ENCODE measurements at places on chromosomes 3 and 15.

GRCh38 chr3:33001889-33002288 lies 50.4 kb downstream of the CCR4 start:
- peak; percentile 19 for DNase-seq

DNA sequence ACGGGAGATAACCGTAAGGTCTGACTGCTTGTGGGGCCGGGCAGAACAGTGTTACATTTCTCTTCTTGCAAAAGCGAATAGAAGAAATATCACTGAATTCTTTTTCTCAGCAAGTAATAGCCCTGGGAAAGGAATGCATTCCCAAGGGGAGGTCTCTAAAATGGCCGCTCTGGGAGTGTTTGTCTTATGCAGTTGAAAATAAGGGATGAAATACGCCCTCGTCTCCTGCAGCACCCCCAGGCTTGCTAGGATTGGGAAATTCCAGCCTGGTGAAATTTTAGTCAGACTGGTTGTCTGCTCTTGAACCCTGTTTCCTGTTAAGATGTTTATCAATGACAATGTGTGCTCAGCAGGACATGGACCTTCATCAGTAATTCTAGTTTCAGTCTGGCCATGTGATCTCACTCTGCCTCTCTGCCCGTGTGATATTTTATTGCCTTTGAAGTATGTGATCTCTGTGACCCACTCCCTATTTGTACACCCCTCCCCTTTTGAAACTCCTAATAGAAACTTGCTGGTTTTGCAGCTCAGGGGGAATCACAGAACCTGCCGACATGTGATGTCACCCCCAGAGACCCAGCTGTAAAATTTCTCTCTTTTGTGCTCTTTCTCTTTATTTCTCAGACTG lies 715.6 kb downstream of the ROBO1 start:
- DNase-seq, result no peak

GRCh38 chr15:71219645-71220044 lies 104.4 kb downstream of the THSD4 start:
- DNase-seq, result peak; percentile 61

GRCh38 chr3:106345353-106346027 lies 476.7 kb upstream of the CBLB start:
- peak; percentile 99 for DNase-seq

GRCh38 chr3:178562143-178562946 lies 26.1 kb downstream of the KCNMB2 start:
- DNase-seq, result peak; percentile 55

- DNase-seq, result no peak
These were observed 251.0 kb upstream of the MCTP2 start for GRCh38 chr15:93980261-93980911.

DNA sequence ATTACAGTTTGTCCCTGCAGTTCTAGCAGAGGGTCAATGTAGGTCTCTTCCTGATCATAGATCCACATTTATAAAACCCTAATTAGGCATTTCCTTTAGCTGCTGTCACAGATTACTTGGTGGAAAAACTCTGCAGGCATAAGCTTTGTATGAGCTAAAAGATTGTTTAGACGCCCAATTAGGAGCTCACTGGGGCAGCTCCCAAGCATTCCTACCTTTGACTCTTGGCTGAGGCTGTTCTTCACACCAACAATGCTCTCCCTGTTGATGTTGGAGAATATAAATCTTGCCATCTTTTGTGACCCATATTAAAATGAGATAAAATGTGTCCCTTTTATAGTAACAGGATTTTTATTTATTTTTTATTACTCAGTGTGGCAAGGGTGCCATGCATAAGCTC lies 148.3 kb upstream of the TRIM42 start:
- DNase-seq, result no peak

- peak; percentile 23 for DNase-seq
These were observed 2.2 kb downstream of the NXPE3 start for GRCh38 chr3:101781166-101781565.

DNA sequence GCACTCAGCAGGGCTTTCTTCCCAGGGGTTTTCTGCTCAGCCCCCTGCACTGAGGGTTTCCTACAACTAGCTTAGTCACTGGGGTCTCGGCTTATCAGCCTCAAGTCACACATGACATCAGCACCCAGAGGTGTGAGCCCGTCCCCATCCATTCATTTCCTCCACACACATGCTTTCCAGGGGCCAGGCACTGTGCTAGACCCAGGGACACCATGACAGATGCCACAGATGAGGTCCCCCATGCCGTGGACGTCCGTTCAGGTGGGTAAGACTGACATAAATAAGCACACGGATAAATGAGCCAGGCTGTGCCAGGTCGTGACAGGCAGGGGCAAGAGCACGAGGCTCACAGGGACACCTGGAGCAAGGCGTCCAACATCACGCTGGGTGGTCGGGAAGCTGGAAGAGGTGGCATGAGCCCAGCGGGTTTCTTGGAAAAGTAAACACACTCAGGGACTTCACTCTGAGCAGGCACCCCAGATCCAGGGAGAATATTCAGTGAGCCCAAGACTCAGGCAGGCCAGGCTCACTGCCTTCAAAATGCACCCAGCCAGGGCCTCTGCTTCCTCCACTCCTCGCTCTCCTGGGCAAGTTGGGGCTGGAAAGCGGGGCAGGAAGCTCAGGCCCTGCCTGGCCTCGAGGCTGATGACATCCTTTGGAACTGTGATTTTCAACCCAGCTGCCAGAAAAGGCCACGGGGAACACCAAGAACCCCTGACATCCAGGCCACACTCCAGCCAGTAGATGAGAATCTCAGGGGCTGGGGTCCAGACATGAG lies 139.3 kb downstream of the CHSY1 start:
- DNase-seq, result no peak

GRCh38 chr15:48566668-48567067 lies 78.8 kb downstream of the FBN1 start:
- peak; percentile 81 for DNase-seq

DNA sequence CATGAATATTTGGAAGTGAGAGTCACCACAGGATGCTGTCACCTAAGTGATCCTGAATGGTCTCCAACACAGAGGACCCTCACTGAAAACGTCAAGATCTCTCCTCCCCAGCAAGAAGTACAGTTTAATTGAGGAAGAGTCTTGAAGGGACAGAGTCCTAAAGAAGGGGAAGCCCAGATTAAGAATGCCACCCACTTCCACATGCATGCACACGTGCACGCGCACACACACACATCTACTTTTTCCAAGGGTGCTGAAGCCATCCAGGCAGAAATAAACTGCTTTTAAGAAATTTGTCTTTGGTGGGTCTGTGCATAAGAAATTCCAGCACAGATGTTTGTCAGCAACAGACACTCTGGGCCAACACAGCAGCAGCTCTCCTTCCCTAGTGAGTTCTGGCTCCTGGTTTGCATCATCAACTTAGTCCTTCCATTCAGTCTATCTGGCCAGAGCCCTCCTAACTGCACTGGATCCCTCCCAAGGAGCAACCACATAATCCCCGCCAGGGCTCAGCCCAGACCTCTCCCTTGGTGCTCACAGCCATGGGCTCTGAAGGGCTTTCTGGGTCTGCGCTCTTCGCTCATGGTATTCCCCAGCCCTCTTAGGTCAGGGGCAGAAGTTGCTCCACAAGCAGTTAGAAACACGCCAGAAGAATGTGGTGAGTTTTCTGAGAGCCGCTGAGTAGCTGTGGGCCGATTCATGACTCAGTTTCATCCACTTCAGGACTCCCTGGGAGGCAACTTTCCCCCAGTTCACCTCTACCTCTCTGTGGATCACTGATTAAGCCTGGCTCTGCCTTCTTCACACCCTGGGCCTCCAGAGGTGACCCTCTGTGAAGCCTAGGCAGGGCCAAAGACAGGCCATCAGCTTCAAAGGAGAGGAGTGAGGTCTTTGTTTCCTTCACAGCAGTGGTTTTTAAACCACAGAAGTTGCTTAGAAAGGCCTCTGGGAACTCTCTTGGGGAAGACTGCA lies 132.6 kb upstream of the LIPC start:
- peak; percentile 78 for DNase-seq

GRCh38 chr3:32321095-32321790 lies 70.4 kb upstream of the CMTM7 start:
- DNase-seq, result no peak

DNA sequence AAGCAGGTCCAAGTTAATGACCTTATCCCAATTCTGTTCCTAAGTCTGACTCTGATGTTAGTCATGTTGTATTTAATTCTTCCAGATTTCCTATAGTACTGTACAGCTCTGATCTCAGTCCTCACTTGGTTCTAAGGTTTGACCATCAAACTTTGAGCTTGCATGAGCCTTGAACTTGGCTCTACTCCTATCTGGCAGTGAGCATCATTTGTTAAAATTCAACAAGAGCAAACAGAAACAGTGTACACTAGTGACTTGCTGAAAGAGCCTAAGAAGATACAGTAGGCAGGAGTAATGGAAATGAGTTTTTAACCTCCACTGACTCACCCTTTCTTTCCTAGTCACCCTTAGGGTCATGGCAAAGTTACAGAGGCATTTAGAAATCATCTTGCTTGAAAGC lies 451.1 kb upstream of the TPRG1 start:
- peak; percentile 16 for DNase-seq

DNA sequence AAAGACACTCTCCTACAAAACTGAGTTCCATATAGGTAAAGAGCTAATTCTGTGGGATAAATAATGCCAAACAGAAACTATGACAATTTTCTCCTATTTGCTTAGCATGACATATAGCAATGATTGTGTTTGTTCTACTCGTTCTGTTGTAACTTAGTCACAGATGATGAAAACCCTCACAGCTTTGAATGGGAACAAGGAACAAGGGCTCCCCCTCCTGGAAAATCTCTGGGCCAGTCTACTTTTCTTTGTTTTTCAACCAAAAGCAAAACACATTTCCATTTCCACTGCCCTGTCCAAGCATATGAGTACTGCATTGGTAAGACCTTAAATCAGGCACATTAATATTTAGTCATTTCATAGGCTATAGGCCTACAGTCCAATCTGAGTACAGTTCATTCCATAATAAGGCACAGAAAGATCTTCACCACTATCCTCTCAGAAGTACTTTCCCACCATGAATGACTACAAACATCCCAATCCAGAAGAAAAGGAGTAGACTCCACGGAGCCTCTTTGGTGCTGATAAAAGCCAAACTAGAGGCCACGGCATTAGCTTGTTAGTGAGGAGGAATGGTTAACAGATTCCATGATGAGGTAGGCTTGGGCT lies 67.1 kb downstream of the ATP8B4 start:
- peak; percentile 83 for DNase-seq

- peak; percentile 92 for DNase-seq
These were observed 1.4 kb upstream of the WNT5A start for GRCh38 chr3:55488398-55489055.

GRCh38 chr3:15724446-15724845 lies 73.3 kb downstream of the ANKRD28 start:
- DNase-seq, result no peak

DNA sequence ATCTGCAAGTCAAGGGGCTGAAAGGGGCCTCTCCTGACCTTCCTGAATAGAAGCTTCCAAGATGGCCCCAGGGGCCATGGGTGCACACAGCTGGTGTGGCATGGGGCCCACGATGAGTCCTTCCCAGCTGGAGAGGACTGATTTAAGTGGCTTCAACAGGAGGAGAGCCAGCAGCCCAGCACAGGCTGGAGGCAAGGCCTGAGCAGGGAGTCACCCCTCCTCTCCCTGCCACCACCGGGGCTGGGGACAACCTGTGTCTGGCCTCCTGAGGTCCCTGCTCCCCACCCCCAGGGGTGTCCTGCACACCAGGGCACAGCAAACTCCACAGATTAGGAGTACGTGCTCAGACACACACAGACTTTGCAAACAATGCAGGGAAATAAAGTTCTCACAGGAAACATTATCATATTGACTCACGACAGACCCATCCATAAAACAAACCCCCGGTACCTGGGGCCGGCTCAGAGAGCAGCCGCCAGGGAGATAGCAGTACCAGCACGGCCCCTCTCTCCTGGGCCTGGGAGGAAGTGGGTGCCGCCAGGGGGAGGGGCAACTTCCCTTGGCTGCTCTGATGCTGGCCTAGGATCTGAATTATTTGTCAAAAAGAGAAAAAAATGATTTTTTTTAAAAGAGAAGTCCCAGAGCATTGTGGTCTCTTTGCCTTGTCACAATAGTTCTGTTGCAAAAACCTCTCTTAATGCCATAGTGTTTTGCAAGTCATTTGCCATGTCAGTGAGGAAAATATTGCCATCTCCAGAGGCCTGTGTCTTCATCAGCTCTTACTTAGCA lies 21.9 kb upstream of the TSEN2 start:
- no peak for DNase-seq

DNA sequence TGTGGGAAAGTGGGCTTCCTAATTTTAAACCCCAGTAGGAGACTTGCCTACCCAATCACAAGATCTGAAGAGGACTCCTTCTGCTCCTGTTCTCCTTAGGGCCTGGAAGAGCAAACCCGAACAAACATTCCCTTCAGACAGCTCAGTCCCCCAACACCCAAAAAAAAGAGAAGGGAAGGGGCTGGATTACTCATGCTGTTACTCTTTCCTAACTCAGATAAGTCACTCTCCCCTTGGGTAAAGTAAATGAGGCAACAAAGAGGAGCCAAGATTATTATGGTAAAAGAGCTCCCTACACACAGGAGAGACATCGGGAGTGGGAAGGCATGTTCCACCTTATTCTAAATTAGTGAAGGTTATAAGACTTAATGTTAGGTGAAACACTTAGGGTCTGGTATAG lies 18.1 kb upstream of the LEKR1 start:
- peak; percentile 59 for DNase-seq

DNA sequence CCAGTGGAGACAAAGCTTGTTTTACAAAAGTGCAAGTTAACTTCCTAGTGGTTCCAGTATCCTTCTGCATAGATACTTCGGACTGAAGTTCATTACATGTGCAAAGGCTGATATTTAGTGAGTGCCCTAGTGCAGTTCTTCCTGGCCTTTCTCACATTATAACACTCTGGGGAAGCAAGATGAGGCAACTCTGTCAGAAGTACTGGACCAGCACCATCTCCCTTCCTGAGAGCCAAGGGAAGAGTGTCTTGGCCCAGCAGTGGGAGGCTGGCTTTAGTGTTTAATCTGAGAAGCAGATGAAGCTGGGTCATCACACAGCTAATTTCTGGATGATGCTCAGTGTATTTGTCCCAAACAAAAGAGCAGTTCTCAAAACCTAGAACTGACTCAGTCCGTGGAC lies 397.7 kb downstream of the CACNA2D3 start:
- no peak for DNase-seq

DNA sequence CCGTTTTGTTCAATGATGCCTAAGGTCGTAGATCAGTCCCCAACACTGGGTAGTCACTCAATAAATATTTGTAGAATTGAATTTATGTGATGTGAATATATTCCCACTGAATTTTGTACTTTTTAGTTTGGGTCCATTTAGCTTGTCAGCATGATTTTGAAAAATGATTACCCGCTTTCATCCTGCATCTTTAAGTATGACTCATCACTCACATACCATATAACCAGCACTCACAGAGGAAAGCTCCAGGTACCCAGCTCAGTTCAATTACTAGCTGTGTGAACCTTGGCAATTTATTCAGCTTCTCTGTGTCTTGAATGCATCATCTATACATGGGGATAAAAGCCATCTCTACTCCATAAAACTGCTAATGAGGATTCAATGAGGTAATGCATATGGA lies 2.2 kb upstream of the MLF1 start:
- DNase-seq, result peak; percentile 67

Measured in fibroblast of upper back skin (primary cell).